HS-5 (cell line): ENCODE measurements at places on chromosomes 6 and 20.

DNA sequence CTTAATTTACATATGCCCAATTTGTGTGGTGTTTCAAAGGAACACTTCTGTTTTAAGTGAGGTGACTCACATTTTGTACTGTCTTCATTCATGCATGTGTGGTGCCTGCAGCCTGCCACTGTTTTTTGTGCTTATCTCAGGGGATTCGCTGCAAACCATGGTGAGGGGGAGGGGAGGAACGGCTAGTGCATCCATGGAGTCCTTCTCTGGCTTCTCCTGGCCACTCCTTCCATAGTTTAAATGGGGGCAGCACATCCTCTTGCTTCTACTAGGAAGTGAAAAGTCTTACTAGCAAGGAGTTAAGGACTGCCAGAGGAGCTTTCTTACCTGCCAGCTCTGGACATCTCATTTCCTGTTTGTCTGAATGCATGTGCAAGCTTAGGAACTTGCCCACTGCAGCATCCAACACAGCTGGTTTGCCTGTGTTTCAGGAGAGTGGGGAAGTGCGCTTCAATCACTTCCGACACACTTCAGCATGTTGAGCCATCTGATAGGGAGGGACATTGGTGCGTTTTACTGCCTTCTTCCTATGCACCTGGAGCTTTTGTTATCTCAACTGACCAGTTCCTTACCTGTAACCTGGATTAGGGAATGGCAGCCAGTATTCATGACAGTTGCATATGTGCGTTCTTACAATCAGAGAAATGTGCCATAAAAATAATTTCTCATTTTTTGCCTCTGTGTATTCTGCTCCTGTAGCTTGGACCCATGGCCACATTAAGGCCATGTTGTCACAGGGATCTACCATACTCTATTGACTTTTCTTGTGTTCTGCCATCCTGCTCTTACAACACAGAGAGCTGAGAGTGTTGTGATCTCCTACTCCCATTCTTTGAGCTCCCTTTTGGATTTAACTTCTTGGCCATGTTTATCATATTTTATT, 211.3 kb downstream of the ARID1B start:
- no peak for DNase-seq

DNA sequence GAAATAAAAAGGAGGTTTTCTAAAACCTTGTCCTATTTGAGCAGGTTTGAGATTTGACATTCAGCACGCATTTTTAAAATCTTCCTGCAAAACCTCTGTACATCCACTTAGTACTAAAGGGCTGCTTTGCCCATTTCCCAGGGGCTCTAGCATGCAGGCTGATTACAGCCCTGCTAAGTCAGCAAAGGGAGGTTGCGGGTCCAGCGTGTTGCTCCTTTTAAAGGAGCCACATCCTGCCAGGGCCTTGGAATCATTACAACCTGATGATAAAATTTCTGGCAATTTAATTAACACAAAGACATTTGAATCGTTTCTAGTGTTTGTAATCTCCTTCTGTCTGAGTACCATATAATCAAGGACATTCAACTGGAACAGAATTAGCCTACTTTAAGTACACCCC, 455.1 kb upstream of the CITED2 start:
- no peak for DNase-seq

GRCh38 chr6:158560836-158561320, 987 bp downstream of the TMEM181 start:
- DNase-seq: no peak

- no peak for DNase-seq
These were observed at the start of gene RGS17 for GRCh38 chr6:153131037-153131981. Gene RGS17 (minus strand): TSS chr6:153131282. CDS start chr6:153044018, 87,264 bp downstream.

DNA sequence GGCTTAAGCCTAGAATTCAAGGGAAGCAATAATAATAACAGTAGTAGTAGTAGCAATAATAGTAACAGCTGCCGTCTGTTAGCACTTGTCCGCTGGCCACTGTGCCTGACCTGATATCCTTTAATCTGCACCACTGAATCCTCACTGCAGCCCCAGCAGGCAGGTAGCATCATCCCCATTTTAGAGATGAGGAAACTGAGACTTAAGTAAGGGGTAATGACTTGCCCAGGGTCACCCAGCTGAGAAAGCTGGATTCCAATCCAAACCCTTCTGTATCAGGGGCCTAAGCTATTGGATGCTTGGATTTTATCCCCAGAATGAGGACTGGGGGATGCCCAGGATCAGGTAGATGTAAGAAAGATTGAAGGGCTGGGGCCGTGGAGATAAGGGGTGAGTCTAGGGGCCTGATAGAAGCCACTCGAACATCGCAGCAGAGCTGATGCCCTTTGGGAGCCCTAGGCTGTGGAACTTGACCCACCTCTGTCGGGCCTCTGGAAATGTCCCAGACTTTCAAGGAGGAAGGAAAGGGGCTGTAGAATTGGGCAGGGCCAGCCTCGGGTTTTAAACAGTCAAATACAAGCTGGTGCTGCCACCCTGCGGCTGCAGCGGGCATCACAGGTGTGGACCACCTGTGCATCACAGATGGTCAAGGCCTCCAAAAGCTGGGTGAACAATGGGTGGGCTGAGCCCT, 102.1 kb upstream of the MYL9 start:
- peak; percentile 32 for DNase-seq
